GOT3 (cell line): ENCODE measurements at places on chromosomes 7 and 10.

DNA sequence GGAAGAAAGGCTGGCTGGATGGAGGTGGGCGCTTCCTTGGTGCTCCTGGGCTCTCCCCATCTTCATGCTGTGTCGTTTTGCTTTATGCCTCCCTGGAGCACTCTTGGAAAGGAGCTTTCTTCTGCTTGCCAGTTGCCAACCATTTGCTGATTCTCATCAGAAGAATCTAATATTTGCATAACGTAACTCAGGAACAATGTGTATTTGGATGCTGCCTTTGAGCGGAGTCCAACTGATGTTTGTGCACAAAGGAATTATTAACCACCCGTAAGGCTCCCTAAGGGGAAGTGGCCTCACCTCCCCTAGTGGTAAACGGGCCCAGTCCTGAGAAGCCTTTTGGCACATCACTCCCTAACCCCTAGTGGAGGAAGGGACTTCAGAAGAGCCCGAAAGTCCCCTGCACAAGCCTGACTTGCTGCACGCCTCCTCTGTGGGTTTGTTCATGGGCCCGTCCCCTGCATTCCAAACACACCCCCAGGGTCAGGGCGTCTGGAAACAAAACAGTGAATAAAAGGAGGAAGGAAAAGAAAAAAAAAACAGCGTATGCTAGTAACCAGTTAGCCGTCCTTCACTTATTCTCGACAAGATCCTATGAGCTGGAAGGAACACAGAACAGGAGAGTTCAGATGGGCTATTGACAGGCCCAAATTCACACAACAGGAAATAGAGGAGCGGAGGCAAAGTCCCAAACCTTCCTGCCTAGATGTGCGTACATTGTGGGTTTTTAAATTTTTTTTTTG lies 602.2 kb downstream of the LRMDA start:
- DNase-seq = no peak

- DNase-seq = no peak
Observed at GRCh38 chr10:121452581-121452980, 145.7 kb downstream of the FGFR2 start.

DNA sequence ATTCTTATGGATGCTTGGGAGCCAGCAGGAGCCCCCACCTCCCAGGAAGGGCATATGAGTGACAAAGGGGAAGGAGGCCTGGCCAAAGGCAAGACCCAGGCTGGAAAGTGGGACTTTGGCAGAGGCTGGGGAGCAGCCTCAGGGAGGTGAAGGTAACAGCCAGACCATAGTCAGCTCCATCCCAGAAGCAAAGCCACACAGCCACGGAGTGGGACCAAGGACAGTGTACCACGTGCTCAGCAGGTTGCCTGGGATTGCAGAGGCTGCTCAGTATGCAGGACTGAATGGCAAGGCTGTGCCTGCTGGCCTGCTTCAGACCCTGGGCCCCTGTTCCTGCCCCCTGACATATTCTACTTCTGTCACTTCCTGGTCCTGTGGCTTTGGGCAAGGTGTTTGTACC lies 17.6 kb upstream of the GPR26 start:
- DNase-seq = no peak

DNA sequence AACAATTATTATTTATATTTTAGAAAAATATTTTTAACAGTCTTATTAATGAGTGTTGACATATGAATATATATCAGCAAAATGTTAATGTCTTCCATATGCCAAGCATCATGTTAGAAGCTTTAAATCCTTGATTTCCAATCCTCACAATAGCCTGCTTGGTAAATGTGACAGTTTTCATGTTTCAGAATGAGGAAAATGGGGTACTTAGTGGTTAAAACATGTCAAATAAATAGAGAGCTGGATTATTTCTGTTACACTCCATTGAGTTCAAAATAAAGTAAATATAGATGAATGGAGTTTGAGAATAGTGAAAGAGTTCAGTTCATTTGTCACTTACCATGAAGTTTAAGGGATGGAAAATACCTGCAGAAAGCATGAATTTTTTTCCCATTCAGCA lies 377.4 kb downstream of the MALRD1 start:
- no peak for DNase-seq

GRCh38 chr10:5776136-5776880 lies 36.9 kb downstream of the GDI2 start:
- no peak for DNase-seq

GRCh38 chr10:121425623-121426022 lies 172.6 kb downstream of the FGFR2 start:
- DNase-seq = no peak

DNA sequence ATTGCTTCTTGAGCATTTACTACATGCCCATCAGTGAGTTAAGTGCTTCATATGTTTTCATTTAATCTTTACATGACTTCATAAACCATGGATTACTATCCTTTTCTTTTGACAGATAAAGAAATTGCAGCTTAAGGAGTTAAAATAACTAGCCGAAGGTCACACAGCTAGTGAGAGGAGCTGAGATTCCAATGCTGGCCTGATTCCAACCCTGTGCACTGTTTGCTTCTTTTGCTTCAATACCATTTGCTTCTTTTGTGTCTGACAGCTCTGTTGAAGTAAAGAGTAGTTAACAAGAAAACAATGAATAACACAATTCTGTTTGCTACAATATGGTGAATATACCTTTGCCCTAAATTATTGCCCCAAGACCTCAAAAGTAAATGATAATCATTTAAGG lies 132.4 kb downstream of the GRM3 start:
- DNase-seq = no peak
